Mammary microvascular endothelial cell (primary cell): ENCODE measurements at places on chromosomes 2 and 18. TPM values are rescaled to one million over a fixed set of nuclear protein-coding genes. Genes with fewer than 3 reads are reported as not detected.

ALPG gene
- total RNA-seq = 0.07 TPM in 1 of 2 replicates, not detected in the other

IL36RN gene
- not detected in 2 replicates for total RNA-seq

HAAO gene
- total RNA-seq = not detected in 2 replicates

FOXD4L1 gene
- total RNA-seq = 0.07 TPM in 1 of 2 replicates, not detected in the other

EVA1A gene
- 59.5 and 78.1 TPM in 2 replicates for total RNA-seq

CGREF1 gene
- total RNA-seq = 1.5 and 3.5 TPM in 2 replicates

CHST9 gene
- not detected in 2 replicates for total RNA-seq

CYP27A1 gene
- 6.4 and 7.4 TPM in 2 replicates for total RNA-seq

SCN9A gene
- total RNA-seq = 0.30 and 1.00 TPM in 2 replicates
